ENCODE measurements at places on chromosomes 2 and 18.

- DNase-seq, result no peak
These were observed 346.0 kb downstream of the CYRIA start for GRCh38 chr2:16319551-16320121.

DNA sequence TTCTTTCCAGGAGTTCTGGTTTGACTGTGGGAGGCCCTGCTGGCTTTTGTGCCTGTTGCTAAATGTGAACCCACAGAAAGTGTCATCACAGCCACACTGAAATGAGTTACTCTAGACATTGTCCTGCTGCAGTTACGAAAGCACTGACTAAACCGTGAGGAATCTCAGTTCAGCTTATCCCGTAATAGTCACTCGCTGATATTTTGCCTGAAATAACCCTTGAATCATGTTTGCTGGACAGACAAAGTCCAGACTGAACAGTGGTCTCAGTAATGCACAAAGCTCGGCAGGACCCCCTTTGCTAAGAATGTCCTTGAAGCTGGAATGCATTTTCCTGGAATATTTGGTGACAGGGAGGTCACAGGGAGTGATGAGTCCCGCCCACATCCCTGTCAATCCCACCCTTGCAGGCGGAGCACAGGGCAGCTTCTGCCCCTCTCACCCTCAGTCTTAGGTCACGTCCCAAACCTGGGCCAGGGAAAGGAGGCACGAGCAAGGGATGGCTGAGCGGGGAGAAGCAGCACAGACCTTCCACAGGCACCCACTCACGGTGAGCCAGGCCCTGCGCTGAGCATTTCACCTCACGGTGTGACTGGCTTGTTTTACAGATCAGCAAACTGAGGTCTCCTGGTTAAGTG lies 53.4 kb downstream of the ADI1 start:
- no peak for DNase-seq

DNA sequence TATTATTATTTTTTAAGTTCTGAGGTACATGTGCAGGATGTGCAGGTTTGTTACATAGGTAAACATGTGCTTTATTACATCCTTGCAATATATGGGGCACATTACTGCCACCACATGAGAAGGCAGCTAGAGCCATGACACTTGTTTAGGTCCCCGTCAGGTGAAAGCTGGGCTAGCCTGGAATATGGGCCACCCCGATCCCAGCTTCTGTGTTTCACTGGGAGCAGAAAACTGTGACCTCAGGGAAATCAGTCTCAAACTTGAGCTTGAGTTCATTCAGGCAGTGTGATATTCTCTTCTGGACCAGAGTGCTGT lies 176.9 kb downstream of the PIK3C3 start:
- DNase-seq, result no peak

DNA sequence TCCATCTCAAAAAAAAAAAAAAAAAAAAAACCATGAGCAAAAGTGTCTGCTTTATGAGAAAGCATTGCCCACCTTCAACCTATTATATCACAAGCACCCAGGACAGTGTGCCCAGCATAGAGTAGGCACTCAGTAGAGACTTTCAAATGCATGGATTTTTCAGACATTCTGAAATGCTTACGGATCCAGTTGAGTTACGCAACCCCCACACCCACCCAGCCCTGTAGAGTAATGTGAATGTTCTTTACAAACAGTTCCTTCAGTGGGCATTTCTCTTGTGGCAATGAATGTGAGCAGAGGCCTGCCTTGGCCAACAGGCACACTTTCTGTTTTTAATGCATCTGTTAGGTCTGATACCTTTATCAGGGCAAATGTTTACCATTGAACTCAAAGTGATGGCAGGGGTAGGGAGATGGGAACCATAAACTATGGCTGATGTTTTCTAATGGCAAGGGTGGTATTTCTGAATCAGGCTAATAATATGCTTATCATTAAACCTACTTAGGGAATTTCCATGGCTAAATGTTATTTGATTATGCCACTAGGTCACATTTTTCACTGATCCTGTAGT lies 65.0 kb upstream of the RPL31 start:
- no peak for DNase-seq

DNA sequence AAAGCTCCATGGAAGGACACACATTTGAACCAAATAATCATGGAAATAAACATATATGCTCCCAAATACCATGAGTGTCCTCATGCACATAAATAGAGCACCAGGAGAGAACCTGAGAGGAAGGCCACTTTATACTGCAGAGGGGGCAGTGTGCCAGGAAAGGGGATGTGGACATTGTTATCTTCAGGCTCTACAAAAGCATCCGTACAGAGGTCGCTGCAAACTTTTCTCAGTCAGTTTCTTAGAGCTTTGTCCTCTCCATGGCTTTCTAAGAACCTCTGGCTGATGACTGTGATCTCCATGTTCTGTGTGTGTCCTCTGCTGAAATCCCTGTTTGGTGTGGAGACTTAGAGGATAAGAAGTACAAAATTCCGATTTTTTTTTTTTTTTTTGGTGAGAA lies 515.7 kb downstream of the CNTNAP5 start:
- no peak for DNase-seq

Data from NCI-H1417 treated with DMSO at 0.1 percent for 48 hours (cell line).